Progenitor cell of endocrine pancreas (in vitro differentiated cells): ENCODE measurements at places on chromosomes 5 and 9. TPM values are rescaled to one million over a fixed set of nuclear protein-coding genes. Genes with fewer than 3 reads are reported as not detected.

The OMD gene
- total RNA-seq, result not detected in 2 replicates

The TCERG1 gene
- total RNA-seq, result 113 and 121 TPM in 2 replicates

The CATSPER3 gene
- total RNA-seq, result 1.3 and 1.4 TPM in 2 replicates

The NUDT12 gene
- total RNA-seq, result 13.0 and 14.5 TPM in 2 replicates

The NADK2 gene
- total RNA-seq, result 38.1 and 41.8 TPM in 2 replicates

The NUP188 gene
- total RNA-seq, result 68.3 and 74.8 TPM in 2 replicates

The CAMLG gene
- 40.8 and 45.3 TPM in 2 replicates for total RNA-seq

The SLC25A48 gene
- total RNA-seq, result 0.34 and 0.69 TPM in 2 replicates

The LRRC26 gene
- total RNA-seq, result 0.89 and 1.00 TPM in 2 replicates

The SCGB3A2 gene
- total RNA-seq, result not detected in 2 replicates

The EXD3 gene
- 31.7 and 33.8 TPM in 2 replicates for total RNA-seq

The PGM5 gene
- total RNA-seq, result 3.6 and 3.9 TPM in 2 replicates

The ISCA1 gene
- 34.7 and 37.9 TPM in 2 replicates for total RNA-seq

The ENTREP1 gene
- total RNA-seq, result 3.6 and 3.7 TPM in 2 replicates

The KCNV2 gene
- not detected in 2 replicates for total RNA-seq

The PRELID2 gene
- total RNA-seq, result 21.2 and 21.4 TPM in 2 replicates

The CARD9 gene
- total RNA-seq, result 1.6 and 2.0 TPM in 2 replicates

The COL5A1 gene
- total RNA-seq, result 19.8 and 21.5 TPM in 2 replicates

The TMEM232 gene
- 7.1 and 8.4 TPM in 2 replicates for total RNA-seq

The OR1L8 gene
- total RNA-seq, result not detected in 2 replicates

The ARL10 gene
- total RNA-seq, result 24.5 and 29.5 TPM in 2 replicates

The CDX1 gene
- 0.31 and 0.43 TPM in 2 replicates for total RNA-seq

The FGD3 gene
- 9.6 and 12.0 TPM in 2 replicates for total RNA-seq

The SPATA9 gene
- 0.82 TPM in 1 of 2 replicates, not detected in the other for total RNA-seq

The HK3 gene
- not detected in 2 replicates for total RNA-seq

The PRELID1 gene
- total RNA-seq, result 94.0 and 114 TPM in 2 replicates

The DELE1 gene
- 86.1 and 93.4 TPM in 2 replicates for total RNA-seq

The IRX1 gene
- total RNA-seq, result 2.4 and 2.6 TPM in 2 replicates
